Placental epithelial cell (primary cell): ENCODE measurements at places on chromosomes 3 and 15. TPM values are rescaled to one million over a fixed set of nuclear protein-coding genes. Genes with fewer than 3 reads are reported as not detected.

The IL12A gene
- total RNA-seq, result under 0.01 TPM in 1 of 2 replicates, not detected in the other

The PPP1R14D gene
- not detected in 2 replicates for total RNA-seq

The BLM gene
- 3.3 and 4.3 TPM in 2 replicates for total RNA-seq

The CTXN2 gene
- total RNA-seq, result not detected in 2 replicates

The NANOGP8 gene
- not detected in 2 replicates for total RNA-seq
